ENCODE measurements at places on chromosomes 6 and 20.

DNA sequence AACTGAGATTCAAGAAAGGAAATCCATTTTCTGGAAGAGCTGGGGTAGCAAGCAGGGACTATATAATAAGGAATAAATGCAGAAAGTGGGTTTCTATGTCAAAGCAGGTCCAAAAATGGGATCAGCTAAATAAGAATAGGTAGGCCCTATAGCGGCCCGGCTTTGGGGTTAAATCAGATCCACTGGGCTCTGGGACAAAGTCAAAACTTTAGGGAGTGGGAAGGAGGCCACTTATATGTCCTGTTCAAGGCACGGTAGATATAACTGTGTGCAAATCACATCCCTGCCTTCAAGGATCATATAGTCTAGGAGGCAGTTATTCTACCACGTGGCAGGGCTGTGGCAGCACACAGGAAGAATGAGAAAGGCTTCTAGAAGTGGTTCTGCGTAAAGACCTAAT is 191.4 kb upstream of the CDYL start:
- DNase-seq = no peak

DNA sequence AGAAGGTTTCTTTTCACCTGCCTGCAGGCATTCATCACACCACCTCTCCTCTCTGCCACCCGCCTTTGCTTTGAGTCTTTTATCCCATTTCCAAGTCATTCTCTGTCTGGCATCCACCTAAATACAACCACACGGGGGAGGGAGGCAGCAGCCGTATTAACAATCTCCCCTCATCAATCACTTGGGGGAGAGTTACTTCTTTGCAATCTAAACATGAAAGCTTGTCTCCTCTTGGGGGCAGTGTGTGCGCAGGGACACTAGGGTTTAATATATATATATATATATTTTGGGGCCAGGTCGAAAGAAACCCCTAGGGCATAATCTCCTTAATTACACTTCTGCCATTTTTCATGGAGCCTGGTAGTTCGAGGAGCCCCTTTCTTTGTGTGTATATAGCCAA is 214.5 kb downstream of the TSHZ2 start:
- no peak for DNase-seq

GRCh38 chr6:47288267-47289090 is 21.2 kb downstream of the TNFRSF21 start:
- peak; percentile 70 for DNase-seq

GRCh38 chr6:97322811-97323210 is 39.8 kb upstream of the MMS22L start:
- DNase-seq = no peak

GRCh38 chr6:105911106-105911629 is 175.0 kb upstream of the PRDM1 start:
- DNase-seq = no peak

GRCh38 chr6:75205776-75206575 is at the start of gene COL12A1:
Gene COL12A1 (minus strand): TSS chr6:75206053. CDS start chr6:75202792, 3,261 bp downstream.
- peak; percentile 40 for DNase-seq

- DNase-seq = no peak
Measured at GRCh38 chr6:168332020-168332419, 12.4 kb upstream of the DACT2 start.

DNA sequence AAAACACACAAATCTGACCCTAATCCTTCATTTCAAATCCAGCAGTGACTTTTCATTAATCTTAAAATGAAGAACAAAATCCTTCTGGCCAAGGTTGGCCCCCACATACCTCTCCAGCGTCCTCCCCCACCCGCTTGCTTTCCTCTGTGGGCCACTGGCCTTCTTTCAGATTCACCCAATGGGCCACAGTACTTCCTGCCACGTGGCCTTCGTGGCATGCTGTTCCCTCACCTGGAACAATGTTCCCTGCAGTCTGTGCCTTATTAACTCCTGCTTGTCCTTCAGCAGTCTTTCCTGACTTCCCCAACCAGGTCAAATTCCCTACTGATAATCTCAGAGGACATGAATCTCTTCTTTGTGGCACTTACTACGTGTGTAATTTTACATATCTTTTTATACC is 5.3 kb upstream of the GTF2H4 start:
- no peak for DNase-seq

DNA sequence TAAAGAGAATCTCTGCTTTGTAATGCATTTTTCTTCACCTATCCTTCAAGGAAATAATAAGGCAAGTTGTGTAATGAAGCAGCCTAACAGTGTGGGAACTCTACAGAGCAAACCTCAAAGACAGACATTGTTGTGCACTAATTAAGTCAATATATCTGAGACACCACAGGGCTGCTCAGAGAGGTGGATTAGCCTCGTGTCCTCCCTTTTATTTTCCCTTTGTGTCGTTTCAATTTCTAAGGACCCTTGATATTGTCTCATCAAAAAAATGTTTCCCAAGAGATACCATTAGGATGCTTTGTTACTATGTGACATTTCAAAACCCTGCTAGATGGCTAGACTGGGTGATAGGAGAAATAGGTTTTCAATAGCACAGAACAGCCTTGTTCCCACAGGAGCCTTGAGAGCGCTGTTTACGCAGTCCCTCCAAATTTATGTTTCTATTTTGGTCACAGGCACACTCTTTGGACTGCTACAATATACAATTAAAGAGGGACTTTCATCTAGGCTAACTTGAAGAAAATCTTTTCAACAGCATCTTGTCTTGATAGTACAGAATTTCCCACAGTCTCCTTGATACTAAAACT is 23.1 kb downstream of the UBE3D start:
- DNase-seq = no peak

- no peak for DNase-seq
Measured at GRCh38 chr6:132751306-132751705, 6.4 kb downstream of the VNN2 start.

- DNase-seq = no peak
Measured at GRCh38 chr6:167578371-167578901, 248.3 kb upstream of the AFDN start.

DNA sequence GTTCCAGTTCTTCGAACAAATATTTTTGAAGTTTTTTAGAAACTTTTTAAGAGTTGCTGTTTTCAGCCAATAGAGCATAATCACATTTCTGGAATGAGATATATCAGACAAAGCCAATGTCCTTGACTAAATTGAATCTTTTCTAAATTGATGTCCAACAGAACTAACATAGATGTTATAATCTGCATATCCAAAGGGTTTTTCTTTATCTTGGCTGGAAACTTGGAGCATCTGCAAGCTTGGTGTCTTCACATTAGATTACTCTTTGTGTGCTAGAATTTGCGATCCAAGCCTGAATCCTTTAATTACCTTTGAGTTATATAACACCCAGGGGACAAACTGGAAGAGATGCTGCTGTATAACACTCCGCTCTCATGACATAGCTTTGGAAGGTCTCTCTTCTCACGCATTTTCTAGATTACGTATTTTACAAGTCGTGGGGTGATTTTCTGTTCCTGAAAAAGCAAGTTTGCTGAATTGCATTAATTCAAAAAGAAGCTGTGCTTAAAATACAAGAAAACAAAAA is 64.4 kb upstream of the FUCA2 start:
- no peak for DNase-seq

GRCh38 chr20:33697129-33697528 is 10.9 kb upstream of the E2F1 start:
- DNase-seq = no peak

DNA sequence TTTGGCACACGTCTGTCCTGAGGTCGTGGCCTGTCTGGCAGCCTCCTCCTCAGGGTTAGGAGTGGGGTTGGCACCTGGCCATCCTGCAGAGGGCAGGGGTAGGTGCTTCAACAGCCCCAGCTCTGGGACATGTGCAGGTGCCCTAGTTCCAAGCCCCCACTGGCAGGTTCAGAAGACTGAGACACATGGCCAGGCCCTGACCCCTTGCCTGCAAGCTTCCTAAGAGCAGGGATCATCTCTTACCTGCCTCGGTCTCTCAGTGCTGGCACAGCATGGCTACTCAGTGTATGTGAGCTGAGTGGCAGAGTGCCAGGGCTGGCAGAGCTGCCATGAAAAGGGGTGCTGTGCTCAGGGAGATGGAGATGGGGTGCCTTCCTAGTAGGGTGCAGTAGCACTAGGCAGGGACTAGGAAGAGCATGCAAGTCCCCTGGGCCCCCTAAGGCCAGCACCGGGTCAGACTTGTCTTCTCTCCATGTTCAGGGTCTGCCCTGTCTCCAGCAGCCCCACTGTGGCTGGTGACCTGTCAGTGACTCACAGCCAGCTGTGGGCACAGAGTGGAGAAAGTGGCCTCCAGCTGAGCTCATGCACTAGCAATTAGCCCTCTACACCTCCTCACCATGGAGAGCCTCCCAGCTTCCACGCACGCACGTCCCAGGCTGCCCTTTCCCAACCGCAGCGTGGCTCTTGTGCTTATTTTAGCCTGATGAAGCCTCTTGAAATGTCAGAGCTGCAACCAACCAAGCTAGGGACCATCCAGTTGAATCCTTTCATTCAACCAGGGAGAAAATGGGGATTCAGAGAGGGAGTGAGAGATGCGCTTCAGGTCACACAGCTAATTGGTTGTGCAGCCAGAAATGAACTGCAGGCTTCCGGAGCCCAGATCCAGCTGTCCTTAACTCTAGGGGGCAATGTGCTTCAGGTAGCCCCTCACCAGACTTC is 116.6 kb downstream of the MRPL14 start:
- DNase-seq = no peak

DNA sequence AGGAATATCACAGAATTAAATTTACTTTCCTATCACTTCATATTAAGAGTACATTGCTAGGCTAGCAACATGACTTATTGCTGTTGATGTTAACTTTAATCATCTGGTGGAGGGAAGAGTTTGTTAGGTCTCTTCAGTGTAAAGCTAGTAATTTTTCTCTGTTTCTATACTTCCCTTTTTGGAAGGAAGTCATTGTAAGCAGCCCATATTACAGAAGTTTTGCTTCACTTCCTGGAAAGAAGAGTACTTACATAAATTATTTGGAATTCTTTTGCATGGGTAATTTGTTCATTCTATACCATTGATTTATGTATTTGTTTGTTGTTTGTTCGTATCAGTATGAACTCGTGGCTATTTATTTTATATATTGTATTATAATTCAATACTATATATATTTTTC is 405.2 kb downstream of the RFPL4B start:
- no peak for DNase-seq

- DNase-seq = no peak
Measured at GRCh38 chr6:25172819-25173218, 106.4 kb upstream of the CARMIL1 start.

GRCh38 chr6:74892091-74892490 is 313.8 kb downstream of the COL12A1 start:
- no peak for DNase-seq

Measured in NCI-H2029 (cell line).